ENCODE measurements at places on chromosomes 7 and 10.

- DNase-seq, result no peak
These were observed 111.4 kb upstream of the FGFR2 start for GRCh38 chr10:121709675-121710073.

DNA sequence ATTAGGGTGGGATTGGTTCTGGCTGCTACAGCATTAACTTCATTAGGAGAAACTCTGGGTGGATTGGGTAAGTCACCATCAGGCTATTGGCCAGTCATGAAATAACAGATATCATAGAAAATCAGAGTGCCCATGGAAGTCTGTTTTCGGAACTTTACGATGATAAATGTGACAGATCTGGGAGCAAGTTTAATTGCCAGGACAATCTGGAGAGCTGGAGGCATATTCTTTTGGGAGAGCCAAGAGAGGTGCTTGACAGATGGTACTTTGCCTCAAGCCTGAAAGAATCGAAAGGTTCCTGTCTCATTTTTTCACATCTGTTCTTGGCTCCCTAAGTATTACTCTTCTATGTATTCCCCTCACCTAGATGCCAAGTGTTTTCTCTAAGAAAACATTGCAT is 369.9 kb downstream of the CNTNAP2 start:
- no peak for DNase-seq

- no peak for DNase-seq
These were observed 339.5 kb upstream of the NRP1 start for GRCh38 chr10:33673839-33674415.

GRCh38 chr7:114825423-114825951 is 96.4 kb upstream of the MDFIC start:
- no peak for DNase-seq

DNA sequence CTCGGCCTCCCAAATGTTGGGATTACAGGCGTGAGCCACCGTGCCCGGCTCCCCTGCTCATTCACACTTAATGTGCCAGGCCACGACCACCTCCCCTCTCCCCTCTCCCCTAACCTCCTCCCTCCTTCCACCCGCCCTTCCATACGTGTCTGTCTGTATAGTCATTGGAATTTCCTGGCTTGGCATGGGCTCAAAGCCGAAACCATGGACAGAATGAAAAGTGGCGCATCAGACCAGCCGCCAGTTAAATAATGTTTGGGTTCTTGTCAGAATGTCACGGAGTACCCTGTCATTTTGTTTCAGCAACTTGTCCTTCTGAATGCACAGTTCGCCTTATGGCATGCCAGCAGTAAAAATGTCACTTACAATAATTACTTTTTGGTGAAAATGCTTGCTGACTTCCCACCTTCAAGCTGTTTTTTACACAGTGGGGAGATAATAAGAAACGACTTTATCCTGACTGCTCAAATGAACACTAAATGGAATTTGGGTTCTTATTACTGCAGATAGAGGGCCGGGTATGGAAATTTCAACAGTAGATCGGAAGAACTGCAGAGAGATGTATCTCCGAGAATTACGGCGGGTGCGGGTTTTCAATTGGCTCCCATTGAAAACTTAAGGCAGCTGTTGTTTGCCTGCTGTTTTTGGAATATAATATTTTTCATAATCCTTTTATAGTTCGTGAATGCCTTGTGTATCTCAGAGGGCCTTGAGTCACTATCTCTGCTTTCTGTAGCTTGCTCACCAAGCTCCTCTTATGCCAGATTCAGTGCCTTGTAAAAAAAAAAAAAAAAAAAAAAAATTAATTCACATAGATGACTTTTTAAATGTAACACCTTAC is 65.5 kb upstream of the SH2B2 start:
- no peak for DNase-seq

- DNase-seq, result no peak
These were observed 2.8 kb downstream of the RSBN1L start for GRCh38 chr7:77699056-77699455.

DNA sequence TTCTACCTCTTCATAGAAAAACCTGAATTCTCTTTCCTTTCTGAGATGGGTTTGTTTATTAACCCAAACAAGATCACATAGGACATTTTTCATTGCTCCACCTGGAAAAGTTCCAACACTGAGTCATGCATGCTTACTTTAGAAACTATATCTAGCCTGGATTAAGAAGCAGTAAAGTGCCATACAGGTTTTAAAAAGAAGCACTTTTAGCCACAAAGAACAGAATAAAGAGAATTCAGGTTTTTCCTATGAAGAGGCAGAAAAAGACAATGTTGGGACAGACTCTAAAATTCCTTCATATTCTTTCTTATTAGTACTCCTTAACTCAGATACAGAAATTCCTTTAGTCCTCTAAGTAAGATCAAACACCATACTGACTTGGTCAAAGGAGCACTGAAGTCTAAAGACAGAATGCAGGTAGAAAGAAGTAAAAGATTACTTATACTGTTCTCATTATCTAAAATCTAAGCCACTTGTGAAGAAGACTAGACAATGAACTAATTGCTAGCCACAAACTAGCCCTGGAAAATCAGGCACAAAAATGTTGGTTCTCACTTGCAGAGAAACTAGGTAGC is 241.3 kb downstream of the ANK3 start:
- DNase-seq, result no peak

DNA sequence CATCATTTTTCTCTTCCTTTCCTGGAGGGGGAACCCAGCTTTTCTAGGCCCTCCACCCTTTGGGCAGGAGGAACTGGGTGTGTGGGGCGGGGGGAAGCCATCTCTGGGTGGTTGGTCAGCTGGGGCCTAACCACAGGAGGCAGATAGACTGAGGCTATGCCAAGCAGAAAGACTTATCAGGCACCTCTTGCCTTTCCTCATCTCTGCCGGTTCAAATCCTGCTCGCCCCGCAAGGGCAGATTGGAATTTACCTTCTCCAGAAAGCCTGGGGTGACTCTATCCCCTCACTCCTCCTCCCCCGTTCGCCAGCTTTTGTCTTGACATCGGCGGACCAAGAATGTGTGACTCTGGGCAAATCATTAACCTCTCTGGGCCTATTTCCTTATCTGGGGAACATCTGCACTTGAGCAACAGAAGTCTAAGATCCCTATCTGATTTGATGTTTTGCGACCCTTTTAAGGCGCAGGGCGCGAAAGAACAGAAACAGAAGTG is 584 bp upstream of the GARS1 start:
- peak; percentile 45 for DNase-seq

GRCh38 chr7:46713868-46714596 is 793.0 kb upstream of the IGFBP3 start:
- DNase-seq, result no peak

- DNase-seq, result no peak
These were observed 139.5 kb downstream of the SEMA3E start for GRCh38 chr7:83509255-83510021.

DNA sequence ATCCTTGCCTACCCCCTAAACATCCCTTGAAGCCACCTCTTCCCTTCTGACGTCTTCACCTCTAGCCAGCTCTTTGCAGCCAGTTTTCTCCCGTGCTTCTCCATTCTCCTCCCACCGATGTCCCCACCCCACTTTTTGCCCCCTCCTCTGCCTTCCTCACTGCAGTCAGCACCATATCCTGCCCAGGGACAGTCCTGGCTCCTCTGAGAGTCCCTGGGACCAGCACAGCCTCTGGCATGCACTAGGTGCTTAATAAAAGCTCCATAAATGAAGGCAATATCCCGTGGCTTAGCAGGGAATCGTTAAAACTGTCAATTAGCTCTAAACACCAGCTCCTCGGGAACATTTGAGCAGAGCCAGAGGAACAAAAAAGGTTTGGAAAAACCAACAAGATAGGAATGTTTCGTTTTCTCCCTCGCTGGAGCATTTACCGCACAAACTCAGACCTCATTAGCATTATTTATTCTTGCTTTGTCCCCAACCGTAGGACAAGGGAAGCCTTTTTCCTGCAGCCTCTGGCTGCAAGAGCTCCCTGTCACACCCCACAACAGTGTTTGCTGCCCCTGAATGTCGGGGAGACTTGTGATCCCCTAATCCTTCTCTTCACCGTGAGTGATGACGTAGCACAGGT is 16.1 kb downstream of the MYL10 start:
- no peak for DNase-seq

GRCh38 chr10:69247313-69247710 is 27.2 kb downstream of the HKDC1 start:
- DNase-seq, result no peak

DNA sequence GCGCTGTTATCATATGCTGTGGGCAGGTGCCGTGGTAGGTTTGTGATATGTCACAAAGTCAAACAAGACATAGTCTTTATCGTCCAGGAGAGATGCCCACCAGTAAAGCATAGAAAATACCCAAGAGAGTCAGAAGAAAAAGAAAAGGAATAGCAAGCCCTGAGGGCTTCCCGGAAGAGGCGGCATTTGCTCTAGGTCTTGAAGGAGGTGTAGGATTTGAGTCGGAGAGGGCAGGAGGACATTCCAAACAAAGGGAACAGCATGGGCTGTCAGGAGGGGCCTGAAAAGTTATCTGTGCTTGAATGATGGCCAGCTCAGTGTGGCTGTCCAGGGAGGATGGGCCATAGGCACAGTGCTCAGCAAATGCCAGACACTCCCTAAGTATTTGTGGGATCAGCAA is 42.2 kb downstream of the COL13A1 start:
- DNase-seq, result no peak

GRCh38 chr10:124886195-124886594 is 55.7 kb upstream of the ZRANB1 start:
- DNase-seq, result no peak

DNA sequence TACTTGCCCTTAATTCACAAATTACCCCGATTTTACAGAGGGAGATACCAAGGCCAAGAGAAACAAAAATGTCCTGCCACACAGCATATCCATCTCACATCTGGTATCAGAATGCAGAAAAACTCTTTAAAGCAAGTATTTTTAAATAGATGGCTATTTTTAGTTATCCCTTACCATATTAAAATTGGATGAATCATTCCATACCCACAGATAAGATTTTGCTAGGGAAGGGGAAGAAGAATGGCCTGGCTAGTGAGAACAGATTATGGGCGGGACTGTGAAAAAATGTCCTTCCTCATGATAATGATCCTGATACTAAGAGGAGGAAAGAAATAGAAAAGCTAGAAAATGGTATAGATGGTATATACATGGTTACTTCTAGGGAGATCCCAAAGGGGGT is 80.6 kb upstream of the GATAD1 start:
- no peak for DNase-seq

- no peak for DNase-seq
These were observed 959 bp downstream of the DCLRE1C start for GRCh38 chr10:14952851-14953423.

DNA sequence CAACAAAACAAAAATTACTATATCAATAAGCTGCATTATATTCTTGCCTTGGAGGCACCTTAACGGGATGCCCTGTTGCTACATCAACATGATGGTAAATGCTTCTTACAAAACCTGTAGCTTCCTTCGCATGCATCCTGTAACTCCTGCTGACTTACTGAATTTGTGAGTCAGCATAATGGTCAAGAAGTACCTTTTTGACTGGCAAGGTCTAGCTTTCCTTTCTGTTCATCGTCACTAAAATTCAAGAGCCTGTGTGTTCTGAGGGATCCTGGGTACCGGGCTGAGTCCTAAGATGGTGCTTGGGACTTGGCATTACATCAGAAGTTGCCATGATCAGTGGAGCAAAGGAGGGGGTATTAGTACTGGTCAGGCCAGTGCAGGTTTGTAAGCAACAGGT is 4.9 kb downstream of the PFKFB3 start:
- no peak for DNase-seq

GRCh38 chr10:11678074-11678793 is 63.9 kb upstream of the ECHDC3 start:
- DNase-seq, result no peak

- no peak for DNase-seq
These were observed 31.1 kb upstream of the RHEB start for GRCh38 chr7:151550656-151551286.

GRCh38 chr10:29030900-29031299 is 258.0 kb upstream of the LYZL1 start:
- no peak for DNase-seq

GRCh38 chr10:77359950-77360520 is 277.6 kb downstream of the KCNMA1 start:
- no peak for DNase-seq

DNA sequence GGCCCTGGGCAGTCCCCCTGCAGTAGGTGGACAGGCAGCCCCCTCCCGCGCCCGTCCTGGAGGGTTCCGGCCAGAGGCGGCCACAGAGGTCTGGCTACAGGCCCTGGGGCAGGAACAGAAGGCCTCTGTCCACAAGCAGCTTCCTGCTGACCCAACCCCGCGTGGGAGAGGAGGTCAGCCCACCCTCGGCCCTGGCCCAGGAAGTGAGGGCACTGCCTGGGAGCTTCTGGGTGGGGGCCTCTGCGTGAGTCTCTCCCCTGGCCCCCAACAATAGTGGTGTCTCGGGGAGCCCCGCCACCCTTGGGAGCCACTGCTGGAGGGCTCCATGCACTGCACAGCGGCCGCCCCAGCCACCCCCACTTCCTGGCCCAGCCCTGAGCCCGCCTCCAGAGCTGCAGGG is 4.7 kb downstream of the MICALL2 start:
- DNase-seq, result no peak

DNA sequence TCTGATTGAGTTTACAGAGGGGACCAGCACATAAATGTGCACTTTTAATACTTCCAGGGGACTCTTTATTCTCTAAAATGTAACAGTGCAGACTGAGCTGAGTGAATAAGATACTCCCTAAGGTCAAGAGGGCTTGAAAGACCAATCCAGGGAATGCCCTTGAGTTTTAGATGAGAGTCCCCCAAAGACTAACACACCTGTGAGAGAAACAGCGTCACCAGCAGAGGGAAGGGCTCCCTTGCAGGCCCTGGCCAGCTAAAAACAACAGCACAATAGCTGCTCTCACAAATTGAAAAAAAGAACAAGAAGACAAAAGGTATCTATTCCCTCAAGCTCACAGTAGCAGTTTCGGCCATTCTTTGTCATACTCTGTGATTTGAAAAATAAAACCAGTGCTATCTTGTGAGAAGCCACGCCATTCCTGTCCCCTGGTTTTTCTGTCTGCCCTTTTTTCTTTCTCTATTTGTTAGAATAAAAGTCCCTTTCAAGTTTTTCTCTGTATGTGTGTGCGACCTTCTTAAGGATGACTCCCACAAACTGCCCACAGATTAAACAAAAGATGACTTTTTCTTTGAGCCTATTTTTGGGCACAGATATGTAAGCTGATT is 230.4 kb upstream of the BMPER start:
- DNase-seq, result no peak

DNA sequence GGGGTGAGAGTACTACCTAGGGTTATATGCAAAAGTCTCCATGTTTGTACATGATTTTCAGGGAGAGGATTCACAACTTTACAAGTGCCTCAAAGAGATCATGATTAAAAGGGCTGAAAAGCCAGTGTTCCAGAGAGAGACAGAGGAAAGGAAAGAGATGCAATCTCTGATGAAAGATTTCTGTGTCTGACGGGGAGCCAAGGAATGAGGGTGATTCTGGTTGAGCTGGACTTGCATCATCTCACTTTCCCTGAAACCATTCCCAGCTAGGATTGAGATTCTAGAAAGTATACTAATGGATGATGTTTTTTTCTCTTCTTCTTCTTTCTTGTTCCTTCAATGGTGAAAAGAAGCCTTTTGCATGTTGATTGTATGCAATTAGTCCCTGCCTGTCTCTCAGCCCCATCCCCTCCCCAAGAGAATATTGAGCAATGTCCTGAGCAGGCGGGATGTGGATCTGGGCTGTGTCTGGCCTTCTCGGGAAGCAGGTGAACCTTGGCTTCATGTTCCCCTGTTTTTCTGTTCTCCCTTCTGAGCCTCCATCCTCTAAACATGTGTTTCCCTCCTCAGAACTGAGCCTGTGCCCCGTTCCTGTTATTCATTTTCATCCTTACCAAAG is 186.1 kb downstream of the ZNF365 start:
- DNase-seq, result no peak

GRCh38 chr7:130396109-130396508 is 15.8 kb downstream of the CPA1 start:
- no peak for DNase-seq

All from CD4-positive, alpha-beta T cell treated with Interleukin-4 for 1 hour (primary cell).